ENCODE measurements at places on chromosomes 1 and 21. TPM values are rescaled to one million over a fixed set of nuclear protein-coding genes. Genes with fewer than 3 reads are reported as not detected.
A peak's percentile ranks its signal among the peaks of the same experiment; 100 is the strongest.

GRCh38 chr1:31752258-31752657 is 11.9 kb downstream of the ADGRB2 start:
- DNase-seq = no peak

DNA sequence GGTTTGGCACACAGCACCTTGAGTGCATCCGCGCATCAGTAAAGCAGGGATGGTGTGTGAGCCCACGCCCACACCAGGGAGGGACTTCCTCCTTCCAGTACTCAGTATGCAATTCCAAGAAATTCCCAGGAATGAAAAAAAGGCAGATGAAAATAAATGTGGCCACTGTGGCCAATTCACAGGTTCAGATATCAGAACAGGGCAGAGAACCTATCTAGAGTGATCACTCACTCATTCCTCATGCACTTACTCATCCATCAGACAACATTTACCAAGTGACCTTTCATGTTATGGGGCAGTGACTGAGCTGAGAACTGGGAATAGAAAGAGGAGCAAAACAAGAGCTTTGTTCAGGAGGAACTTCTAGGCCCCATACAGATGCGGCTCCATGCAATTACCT is 113.7 kb downstream of the ZSCAN20 start:
- DNase-seq = no peak

DNA sequence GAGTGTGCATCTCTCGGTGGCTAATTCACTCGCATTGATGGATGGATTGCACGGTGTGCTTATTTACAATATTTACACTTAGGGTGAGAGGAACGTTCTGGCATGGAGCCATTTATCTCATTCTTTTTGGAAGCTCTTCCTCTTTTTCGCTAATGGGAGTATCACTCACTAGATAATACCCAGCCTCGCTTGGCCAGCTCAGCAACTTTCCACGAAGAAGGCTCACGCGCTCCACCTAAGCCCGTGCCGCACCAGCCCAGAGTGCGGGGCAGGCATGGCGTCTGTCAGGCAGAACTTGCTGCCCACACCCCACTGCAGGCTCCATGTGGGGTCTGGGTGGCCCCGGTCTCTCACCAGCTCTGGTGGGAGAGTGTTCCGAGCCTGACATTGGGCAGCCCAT is 484.9 kb downstream of the NPHP4 start:
- no peak for DNase-seq

DNA sequence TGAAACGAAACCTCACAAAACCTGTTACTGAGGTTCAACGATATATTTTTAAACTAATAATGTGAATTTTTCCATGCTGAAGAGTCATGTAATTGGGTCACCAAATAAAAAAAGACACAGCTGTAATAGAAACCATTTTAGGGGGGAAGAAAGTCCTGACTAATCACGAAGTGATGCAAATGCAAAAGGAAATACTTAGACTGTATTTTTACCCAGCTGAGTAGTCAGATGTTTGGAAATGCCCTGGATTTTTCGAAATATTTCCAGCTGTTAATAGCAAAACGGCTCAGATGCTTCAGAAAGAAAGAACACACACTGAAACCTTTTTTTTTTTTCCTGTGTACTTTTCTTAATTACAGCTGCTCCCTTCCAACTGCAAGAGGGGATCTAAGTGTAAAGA is 210.3 kb downstream of the SETD4 start:
- DNase-seq = no peak

DNA sequence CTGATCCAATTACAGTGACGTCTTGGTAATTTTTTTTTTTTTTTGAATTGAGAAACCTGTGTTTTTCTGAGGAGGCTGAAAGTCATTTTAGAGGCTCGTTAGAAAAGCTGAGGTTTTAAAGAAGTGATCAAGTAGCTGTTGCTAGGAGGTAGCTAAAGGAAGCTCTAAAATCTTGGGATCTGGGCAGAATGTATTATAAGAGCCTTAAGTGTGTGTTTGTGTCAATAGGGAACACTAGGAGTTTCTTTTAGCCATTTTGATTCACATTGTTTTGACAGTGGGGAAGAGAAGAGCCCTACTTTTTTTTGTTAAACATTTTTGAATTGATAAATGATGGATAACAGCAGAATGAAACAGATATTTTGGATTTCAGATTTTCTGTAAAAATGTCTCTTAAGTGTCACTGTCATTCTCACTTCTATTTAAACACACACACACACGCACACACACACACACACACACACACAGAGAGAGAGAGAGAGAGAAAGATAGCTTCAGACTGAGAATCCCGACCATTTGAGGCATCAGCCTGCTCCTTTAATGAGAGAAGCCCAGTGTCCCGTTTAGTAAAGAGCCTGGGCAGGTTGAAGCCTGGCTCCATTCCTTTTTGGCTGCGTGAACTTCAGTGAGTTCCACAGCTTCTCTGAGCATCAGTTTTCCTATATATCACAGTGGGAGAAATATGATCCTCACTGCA is 79.1 kb upstream of the GPR88 start:
- no peak for DNase-seq

DNA sequence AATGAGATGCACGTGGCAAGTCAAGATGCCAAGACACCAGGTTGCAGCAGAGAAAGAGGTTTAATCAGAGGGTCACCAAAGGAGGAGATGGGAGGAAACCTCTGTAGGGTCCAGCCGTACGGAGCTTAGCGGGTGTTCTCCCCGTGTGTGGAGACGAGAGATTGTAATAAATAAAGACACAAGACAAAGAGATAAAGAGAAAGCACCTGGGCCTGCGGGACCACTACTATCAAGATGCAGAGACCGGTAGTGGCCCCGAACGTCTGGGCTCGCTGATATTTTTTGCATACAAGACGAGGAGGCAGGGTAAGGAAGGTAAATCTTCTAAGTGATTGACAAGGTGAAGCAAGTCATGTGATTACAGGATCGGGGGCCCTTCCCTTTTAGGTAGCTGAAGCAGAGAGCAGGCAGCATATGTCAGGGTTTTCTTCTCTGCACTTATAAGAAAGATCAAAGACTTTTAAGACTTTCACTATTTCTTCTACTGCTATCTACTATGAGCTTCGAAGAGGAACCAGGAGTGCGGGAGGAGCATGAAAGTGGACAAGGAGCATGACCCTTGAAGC is 41.2 kb upstream of the TDRD10 start:
- DNase-seq = no peak

DNA sequence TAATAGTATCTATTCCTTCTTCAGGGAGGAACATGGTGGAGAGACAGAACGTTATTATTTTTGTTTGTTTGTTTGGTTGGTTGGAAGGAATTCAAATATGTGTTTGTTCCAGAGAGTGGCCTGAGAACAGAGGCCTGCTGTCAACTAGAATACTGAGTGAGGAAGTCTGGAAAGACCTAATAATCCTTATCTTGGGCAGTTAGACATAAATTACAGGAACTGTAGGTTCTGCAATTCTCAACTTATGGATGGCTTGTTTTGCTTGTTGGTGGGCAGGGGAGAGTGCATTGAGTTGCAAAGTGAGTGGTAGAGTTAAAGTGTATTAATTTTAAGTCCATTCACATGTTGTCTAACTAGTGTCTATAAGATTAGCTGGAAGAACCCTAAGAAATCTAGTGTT is 197.6 kb downstream of the BACH1 start:
- no peak for DNase-seq

GRCh38 chr1:201406831-201407406 is 7.8 kb upstream of the LAD1 start:
- no peak for DNase-seq

- no peak for DNase-seq
These were observed 21.2 kb upstream of the LGALS8 start for GRCh38 chr1:236502579-236502971.

- DNase-seq = no peak
These were observed 11.5 kb upstream of the COL8A2 start for GRCh38 chr1:36136535-36136934.

DNA sequence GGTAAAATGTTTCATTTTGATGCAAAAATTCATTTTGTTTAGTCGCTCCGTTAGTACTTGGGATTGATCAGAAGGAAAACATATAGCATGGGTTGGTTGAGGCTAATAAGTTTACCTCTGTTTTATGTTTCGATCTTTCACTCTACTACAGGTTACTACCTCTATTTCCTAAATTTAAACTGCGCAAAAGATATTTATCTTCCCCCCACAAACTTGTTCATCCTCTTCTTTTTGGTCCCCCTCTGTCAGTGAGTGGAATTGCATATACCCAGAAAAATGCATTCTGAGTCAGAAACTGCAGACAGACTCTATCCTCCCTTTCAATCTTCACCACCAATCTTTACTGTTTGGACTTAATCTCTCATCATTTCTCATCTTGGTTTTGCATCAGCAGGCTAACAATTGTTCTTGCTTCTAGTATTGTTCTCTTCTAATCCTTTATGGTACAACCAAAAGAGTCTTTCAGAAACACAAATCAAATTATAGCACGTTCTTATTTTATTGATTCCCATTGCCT is 316.0 kb upstream of the ADGRL4 start:
- DNase-seq = no peak

- DNase-seq = no peak
These were observed 7.0 kb upstream of the PFKL start for GRCh38 chr21:44292812-44293195.

DNA sequence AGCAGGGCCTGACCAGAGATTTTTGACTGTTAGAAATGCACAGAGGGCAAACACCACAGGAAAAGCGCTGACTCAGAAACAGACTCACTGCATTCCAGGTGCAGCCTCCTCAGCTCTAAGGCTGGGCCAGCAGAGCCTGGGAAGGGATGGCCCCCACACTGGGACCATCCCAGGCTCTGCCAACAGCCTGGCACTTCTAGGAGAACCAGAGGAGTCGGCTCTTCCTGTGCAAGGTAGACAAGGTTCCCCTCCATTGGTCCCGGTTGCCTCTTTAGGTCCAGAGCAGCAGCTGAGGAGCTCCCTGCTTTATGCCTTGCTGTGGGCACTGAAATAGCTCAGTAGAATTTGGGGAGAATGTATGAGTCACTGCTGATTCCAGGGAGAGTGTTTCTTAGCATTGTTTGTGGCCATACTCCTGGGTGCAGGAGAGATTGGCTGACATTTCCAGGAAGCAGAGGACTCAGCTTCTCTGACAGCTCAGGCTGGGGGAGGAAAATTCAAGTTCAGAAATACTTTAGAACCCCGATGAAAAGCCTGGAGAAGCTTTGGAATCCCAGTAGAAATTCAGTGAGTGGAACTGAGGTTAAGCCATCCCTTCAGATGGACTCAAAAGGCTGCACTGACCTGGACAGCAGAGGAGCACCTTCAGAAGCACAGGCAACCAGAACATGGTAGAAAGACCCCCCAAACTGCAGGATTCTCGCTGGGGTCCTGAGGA is 19.7 kb downstream of the PRAMEF1 start:
- DNase-seq = no peak

DNA sequence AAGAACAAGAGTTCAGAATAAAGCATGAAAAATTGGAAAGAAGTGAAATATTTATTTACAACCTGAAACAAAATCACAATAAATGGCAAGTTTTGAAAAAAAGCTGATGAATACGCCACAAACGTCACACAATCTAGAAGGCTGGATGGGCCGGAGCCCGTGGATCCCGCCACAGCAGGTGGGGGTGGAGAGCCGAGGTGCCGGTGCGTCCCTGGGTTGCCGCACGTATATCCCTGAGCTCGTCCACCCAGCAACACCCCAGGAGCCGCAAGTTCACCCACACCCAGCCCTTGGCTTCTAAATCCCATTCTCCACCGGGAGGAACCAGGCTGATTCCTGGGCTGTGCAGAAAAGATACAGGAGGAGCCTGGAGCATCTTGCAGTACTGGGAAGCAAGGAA is 25.6 kb upstream of the TTLL10 start:
- DNase-seq = no peak

GRCh38 chr1:51519865-51520699 is 1.0 kb upstream of the EPS15 start:
- peak; percentile 22 for DNase-seq

DNA sequence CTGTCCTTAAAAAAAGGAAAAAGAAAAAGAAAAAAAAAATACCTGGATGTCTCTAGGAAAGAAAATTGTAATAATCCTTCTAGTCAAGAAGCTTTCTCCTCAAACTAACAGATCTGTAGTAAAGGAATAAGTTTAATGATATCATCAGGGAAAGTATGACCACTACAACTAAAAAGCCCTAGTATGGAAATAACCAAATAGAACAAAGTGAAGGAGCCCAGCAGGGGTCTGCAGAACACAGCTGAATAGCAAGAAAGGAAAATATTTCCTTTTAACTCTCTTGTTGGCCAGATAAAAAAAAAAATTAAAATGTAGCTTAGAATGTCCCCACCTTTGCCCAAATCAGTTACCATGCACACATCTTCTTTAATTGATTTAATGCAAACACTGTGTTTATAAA is 43.2 kb downstream of the PRRX1 start:
- no peak for DNase-seq

DNA sequence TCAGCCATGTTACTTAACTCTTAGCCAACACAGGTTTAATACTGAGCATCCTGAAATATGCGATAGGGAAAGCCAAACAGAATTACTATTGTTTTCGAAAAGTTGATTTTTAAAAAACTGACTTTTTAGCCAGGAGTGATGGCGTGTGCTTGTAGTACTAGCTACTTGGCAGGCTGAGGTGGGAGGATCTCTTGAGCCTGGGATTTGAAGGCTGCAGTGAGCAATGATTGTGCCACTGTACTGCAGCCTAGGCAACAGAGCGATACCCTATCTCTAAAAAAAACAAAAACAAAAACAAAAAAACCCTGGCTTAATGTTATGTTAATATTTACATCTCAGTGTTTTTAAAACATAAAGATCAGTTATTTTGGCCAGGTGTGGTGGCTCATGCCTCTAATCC is 16.7 kb downstream of the NMNAT1 start:
- DNase-seq = no peak

DNA sequence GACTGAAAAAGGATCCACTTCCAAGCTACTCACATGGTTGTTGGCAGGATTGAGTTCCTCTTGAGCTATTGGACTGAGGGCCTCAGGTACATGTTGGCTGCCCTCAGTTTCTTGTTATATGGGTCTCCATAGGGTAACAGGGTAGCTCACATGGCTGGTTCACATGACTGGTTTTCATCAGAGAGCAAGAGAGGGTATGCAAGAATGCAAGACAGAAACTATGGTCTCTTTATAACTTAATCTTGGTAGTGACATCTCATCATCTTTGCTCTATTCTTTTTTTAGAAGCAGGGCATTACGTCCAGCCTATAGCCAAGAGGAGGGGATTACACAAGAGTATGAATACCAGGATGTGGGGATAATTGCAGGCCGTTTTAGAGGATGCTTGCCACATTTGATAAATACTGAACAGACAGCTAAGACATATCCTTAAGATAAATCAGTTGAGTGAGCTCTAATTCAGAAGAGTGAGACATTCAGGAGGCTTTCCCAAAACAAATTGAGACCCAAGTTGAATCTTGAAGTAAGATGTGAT is 100.2 kb downstream of the HMCN1 start:
- DNase-seq = no peak

- DNase-seq = no peak
These were observed 41.4 kb upstream of the TSPEAR start for GRCh38 chr21:44752671-44753235.

- DNase-seq = no peak
These were observed 114.8 kb upstream of the BARHL2 start for GRCh38 chr1:90831910-90832309.

Gene GBP5
- 3.3 TPM for total RNA-seq

Gene NOS1AP
- total RNA-seq = 14.3 TPM

Gene BRDT
- not detected for total RNA-seq

Gene CFH
- total RNA-seq = 37.0 TPM

Gene AMY1A
- total RNA-seq = not detected

Gene PLEKHN1
- total RNA-seq = 0.23 TPM

Gene CELA2B
- not detected for total RNA-seq

Gene UMODL1
- 0.90 TPM for total RNA-seq

Gene FBXO28
- total RNA-seq = 35.0 TPM
